ENCODE measurements at places on chromosomes 5 and 9.

DNA sequence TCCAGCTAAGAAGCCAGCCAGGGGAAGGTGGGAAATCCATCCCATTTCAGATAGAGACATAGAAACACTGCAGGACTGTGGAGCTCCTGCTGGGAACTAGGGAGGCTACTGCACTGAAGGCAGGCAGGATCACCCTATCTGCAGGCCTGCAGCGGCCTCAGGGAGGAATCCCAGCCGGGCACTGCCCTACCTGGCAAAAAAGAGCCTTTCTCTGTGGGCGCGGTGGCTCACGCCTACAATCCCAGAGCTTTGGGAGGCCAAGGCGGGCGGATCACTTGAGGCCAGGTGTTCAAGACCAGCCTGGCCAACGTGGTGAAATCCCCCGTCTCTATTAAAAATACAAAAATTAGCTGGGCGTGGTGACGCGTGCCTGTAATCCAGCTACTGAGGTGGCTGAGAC, 71.4 kb upstream of the PHYKPL start:
- no peak for DNase-seq

- DNase-seq = no peak
Measured at GRCh38 chr9:95793924-95794828, 81.3 kb upstream of the ERCC6L2 start.

DNA sequence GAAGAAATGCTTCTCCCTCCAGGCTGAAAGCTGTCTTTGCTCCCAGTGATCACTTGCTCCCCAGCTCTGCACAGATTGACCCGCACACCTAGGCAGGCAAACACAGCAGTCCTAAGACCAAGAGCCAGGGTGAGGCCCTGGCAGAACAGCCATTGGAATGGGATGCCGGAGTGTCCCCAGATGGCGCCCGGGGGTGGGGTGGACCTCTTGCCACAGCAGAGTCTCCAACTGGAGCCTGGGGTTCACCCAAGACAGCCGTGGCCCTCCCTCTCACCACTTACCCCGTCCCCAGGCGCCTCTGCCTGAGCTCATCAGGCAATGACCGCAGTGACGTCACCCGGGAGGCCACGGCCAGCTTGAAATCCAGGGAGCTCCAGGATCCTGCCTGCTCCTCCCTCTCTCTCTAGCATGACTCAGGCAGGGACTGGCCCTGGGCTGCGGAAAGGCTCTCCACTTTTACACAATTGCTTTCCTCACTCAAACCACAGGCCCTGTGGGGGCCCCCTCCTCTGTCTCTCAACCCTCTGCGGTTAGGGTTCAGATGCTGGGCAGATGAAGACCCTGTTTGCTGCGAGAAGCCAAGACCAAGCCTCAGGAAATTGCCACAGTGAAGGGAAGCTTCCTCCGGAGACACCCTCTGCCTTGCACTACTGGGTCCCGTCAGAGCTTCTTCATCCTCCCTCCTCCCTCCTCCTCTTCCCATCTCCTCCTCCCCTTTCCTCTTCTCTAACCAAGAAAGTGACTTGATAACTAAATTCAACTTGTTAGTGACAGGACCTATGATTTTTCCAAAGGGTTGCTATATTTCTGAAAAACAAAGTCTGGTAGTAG, 24.3 kb upstream of the PTGES start:
- peak; percentile 55 for DNase-seq

- DNase-seq = no peak
Measured at GRCh38 chr9:138021251-138022056, 143.9 kb downstream of the CACNA1B start.

DNA sequence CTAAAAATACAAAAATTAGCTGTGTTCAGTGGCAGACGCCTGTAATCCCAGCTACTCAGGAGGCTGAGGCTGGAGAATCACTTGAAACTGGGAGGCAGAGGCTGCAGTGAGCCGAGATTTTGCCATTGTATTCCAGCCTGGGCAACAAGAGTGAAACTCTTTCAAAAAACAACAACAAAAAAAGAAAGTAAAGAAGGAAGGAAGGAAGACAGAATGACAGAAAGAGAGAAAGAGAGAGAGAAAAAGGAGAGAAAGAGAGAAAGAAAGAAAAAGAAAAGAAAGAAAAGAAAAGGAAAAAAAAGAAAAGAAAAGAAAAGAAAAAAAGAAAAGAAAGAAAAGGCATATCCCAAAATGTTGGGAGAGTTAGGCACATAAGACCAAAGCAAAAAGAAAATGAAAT, 278.6 kb downstream of the CDH18 start:
- no peak for DNase-seq

DNA sequence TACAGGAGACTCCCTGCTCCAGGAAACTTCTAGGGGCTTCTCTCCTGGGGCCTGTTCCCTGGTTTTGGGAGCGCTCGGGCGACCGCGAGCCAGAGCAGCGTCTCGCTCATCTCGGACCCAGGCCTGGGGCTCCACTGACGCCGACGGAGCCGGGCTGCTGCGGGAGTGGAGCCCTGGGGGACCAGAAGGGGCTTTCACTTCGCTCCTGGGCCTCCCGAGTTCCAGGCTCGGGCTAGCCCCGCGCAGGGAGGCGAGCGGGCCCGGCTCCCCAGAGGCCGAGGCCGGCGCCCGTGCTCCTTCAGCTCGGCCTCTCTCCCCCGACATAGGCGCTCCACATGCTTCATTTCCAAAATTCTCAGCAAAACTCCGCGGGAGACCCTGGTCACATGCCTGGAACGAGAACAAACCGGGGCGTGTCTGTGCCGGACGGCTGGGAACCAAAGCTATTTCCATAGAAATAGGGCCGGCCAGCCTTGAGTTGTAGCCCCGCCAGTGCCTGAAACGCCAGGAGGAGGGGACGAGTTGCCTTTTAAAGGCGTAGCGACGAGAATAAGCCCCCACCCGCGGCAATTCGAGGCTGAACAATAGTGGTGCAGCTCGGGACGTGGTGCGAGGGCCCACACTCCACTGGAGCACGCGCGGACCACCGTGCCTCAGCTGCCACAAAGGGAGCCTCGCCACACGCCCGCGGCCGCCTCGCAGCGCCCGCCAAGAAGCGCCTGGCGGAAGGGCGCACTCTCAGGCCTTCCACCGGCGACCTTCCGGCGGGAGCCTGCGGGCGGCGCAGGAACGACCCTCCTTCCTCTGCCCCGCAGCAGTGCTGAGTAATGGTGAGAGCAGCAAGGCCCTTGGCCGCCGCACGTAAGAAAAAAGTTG, 1.1 kb upstream of the G3BP1 start:
- peak; percentile 56 for DNase-seq

- no peak for DNase-seq
Measured at GRCh38 chr5:79738349-79738748, 48.7 kb downstream of the CMYA5 start.

DNA sequence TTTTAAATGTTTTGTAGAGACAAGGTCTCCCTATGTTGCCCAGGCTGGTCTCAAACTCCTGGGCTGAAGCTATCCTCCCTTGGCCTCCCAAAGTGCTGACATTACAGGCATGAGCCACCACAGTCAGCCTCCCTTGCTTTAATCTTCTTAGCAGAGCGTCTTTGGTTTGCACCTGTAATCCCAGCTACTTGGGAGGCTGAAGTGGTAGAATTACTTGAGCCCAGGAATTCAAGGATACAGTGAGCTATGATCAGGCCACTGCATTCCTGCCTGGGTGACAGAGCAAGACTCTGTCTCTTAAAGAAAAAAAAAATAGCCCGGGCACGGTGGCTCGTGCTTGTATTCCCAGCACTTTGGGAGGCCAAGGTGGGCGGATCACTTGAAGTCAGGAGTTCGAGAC, 27.8 kb downstream of the UBE2D2 start:
- no peak for DNase-seq

DNA sequence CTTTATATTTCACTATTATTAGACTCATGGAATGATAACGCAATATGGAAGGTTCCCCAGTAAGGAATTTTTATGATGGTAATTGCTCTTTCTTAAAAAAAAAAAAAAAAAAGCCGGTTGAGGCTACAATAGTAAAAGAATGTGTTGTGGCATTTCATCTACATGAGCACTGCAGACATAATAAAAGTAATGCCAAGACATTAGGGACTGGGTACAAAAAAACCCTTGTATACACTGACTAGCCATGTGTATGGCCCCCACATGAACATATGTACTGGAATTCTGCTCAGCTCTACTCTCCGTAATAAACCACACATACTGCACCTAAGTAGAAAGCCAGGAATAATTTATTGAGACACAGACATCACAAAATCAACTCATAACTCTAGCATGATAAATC, 218.4 kb downstream of the ADAMTS6 start:
- no peak for DNase-seq

DNA sequence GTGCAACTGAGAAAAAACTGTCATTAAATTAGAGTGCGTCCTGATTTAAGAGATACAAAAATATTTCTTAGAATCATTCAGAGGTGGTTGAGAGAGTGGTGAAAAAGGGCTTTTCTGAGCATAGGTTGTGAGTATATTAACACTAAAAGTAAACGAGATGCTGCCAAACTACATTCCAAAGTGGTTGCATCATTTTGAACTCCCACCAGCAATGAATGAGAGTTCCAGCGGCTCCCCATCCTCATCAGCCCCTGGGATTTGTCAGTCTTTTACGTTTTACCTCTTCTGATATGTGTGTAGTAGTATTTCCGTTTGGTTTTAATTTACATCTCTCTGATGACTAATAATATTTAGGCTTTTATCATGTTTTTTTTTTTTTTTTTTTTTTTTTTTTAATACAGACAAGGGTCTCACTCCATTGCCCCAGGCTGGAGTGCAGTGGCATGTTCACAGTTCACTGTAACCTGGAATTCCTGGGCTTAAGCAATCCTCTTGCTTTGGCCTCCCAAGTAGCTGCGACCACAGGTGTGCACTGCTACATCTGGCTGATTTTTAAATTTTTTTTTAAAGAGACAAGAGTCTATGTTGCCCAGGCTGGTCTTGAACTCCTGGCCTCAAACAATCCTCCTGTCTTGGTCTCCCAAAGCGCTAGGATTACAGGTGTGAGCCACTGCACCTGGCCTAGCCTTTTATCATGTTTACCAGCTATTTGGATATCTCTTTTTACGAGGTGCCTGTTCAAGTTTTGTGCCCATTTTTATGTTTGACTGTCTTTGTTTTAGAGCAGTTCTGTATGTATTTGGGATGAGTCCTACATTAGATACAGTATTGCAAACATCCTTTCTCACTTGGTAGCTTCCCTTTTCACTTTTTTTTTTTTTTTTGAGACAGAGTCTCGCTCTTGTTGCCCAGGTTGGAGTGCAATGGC, 17.0 kb downstream of the PRRT1B start:
- no peak for DNase-seq

GRCh38 chr5:39541920-39542319, 117.1 kb upstream of the DAB2 start:
- DNase-seq = no peak

- no peak for DNase-seq
Measured at GRCh38 chr5:137142346-137142745, 356.8 kb downstream of the SPOCK1 start.

- no peak for DNase-seq
Measured at GRCh38 chr5:28226407-28226806, 1188.0 kb upstream of the CDH9 start.

DNA sequence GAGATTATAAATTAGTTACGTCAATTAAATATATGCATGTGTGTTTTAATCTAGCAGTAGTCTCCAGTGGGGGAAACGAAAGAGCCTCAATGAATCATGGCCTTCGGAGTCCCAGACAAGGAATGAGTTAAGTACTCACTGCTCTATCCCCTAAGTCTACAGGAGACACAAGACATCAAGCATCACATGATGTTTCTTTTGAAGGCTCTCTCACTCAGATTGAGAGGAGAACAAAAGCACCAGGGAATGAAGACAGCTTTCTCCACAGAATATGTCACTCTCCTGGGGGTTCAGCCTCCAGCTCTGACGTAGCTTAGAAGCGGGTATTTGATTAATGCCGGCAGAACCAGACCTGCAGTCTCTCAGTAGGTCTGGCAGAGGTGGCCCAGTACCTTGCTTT, 381.4 kb downstream of the ACTL7B start:
- no peak for DNase-seq

GRCh38 chr9:122939601-122940000, 1.2 kb upstream of the RABGAP1 start:
- no peak for DNase-seq

GRCh38 chr5:131536211-131536826, 98.7 kb downstream of the RAPGEF6 start:
- no peak for DNase-seq

GRCh38 chr5:171457208-171457981, 37.9 kb downstream of the FGF18 start:
- DNase-seq = no peak

DNA sequence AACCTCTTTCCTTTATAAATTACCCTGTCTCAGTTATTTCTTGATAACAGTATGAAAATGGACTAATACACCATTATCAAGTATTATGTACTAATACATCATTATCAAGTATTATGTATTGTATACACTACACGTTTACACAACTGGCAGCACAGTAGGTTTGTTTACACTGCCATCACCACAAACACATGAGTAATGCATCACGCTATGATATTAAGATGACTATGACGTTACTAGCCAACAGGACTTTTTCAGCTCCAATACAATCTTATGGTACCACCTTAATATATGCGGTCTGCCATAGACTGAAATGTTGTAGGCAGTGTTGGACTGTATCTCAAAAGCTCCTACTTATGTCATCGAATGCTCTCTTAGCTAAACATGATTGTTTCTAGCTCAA, 28.2 kb downstream of the PRELID2 start:
- DNase-seq = no peak

DNA sequence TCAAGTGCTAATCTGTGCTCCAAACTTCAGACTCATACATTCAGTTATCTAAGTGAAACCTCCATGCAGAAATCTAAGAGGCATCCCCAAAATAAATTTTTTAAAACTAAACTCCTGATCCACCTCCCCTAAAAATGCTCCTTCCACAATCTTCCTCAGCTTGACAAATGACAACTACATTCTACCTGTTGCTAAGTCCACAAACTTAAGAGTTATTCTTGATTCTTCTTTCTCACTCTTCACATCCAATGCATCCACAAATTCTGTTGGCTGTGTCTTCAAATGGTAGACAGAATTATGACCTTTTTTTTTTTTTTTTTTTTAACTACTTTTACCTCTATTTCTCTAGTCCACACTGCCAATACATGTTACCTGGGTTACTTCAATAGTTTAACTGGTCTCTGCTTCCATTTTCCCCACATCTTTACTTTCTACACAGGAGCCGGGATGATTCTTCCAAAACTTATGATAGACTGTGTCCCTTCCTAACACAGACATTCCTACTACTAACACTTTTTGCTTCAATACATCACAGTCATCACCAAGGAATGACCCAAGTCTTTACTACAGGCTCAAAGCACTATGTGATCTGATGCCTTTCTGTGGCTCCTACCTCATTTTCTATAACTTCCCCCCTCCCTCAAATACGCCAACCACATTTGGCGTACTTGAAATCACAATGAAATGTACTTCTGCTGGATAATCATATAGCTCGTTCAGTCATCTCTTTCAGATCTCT, 143.6 kb downstream of the PDE4D start:
- DNase-seq = no peak

GRCh38 chr9:137457406-137458193, 1.5 kb downstream of the NSMF start:
- no peak for DNase-seq

Data from stimulated activated CD4-positive, alpha-beta T cell treated with anti-CD3 and anti-CD28 coated beads, Interleukin-4, amount 100 ng/mL, for 48 hours (primary cell).